ENCODE measurements at places on chromosomes 5 and 9.
A peak's percentile ranks its signal among the peaks of the same experiment; 100 is the strongest.

GRCh38 chr5:175805256-175806011 lies 65.9 kb upstream of the CPLX2 start:
- DNase-seq, result no peak

GRCh38 chr5:141783947-141784296 lies 94.3 kb downstream of the PCDH1 start:
- DNase-seq, result no peak

- no peak for DNase-seq
These were observed 120.1 kb downstream of the CMYA5 start for GRCh38 chr5:79809743-79810142.

DNA sequence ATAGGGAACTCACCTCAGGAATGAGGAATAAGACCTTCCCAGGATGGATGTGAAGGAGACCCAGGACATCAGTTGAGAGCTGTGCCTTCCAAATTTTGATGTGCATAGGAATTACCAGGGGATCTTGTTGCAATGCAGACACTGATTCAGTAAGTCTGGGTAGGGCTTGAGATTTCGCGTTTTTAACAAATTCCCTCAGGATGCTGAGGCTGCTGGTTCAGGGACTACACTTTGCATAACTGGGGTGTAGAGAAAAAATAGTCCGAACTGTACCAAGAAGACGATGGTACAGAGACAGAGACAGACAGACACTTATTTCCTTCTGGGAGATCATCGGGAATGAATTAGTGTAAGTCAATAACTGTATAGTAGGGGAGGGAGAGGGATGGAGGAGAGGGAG lies 82.3 kb upstream of the FREM1 start:
- no peak for DNase-seq

DNA sequence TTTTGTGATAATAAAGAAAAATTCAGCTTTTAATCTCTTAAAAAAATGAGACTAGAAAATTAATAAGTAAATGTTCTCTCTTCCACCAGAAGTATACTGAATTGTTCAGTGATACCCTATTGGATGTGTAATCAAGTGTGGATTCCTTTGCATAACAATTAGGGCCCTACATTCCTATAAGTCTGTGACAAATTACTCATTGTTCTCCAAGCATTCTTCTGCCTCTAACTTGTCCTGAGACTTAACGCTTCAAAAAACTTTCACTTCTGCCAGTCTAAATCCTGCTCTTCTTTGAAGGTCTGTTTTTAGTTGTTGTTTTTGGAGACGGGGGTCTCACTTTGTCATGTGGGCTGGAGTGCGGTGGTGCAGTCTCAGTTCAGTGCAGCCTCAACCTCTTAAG lies 9.2 kb upstream of the DDX46 start:
- no peak for DNase-seq

- DNase-seq, result peak; percentile 6
These were observed 248.0 kb downstream of the DRD1 start for GRCh38 chr5:175195698-175196656.

All from LoVo (cell line).